ENCODE measurements at places on chromosomes 6 and 20. TPM values are rescaled to one million over a fixed set of nuclear protein-coding genes. Genes with fewer than 3 reads are reported as not detected.

The TSBP1 gene
- total RNA-seq = not detected

The HRH3 gene
- not detected for total RNA-seq

The TPMT gene
- 6.4 TPM for total RNA-seq

The BPIFA1 gene
- total RNA-seq = not detected

The SLC52A3 gene
- total RNA-seq = not detected

The SMOC2 gene
- not detected for total RNA-seq

The CRISP3 gene
- total RNA-seq = not detected

The RAB23 gene
- 1.4 TPM for total RNA-seq

The LAMA5 gene
- 0.49 TPM for total RNA-seq

The TM9SF4 gene
- 36.4 TPM for total RNA-seq

The GPR63 gene
- total RNA-seq = 1.9 TPM

The ENPP3 gene
- 0.33 TPM for total RNA-seq

The RBM24 gene
- not detected for total RNA-seq

The LY6G6C gene
- not detected for total RNA-seq

GRCh38 chr20:2528671-2529271, 7.6 kb upstream of the TMC2 start:
- DNase-seq = no peak

DNA sequence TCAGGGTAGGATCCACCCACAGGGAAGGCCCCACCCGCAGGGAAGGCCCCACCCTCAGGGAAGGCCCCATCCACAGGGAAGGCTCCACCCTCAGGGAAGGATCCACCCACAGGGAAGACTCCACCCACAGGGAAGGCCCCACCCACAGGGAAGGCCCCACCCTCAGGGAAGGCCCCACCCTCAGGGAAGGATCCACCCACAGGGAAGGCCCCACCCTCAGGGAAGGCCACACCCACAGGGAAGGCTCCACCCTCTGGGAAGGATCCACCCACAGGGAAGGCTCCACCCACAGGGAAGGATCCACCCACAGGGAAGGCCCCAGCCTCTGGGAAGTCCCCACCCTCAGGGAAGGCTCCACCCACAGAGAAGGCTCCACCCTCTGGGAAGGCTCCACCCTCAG, 40.5 kb downstream of the KCNQ2 start:
- DNase-seq = no peak

DNA sequence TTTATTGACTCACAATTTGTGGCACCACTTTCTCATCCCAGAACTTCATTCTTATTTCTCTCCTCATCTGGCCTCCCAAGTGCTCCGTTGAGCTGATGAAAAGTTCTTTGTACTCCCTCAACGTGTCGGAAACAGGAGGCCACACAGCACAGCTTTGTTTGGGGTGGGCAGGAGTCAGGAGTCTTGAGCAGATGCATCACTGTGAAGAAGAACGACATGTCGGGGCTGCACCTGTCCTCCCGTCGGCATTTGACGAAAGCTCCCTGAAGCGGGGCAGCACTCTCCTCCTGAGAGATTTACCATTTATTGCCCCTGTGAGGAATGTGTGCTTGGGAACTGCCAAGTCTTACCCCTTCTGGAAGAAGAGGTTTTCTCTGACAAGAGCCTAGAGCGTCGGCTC, 28.1 kb downstream of the TAF8 start:
- no peak for DNase-seq

DNA sequence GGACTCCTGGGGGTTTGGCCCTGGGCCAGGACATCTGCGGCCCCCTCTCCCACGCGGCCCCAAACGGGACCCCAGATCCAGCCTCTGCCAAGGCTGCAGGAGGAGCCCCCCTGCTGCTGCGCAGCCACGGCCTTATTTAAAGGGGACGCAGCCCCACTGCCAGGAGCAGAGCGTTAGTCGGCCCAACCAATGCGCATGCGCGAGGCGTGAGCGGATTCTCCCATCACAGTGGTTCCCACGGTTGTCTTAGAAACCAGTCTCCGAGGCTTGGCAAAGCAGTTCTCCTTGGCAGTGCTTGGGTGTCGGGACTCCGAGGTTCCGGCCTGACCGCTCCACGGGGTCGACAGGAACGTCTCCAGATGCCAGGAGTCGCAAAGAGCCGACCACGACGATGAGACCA, 288.3 kb upstream of the ZNF337 start:
- DNase-seq = peak; percentile 21

- no peak for DNase-seq
These were observed 74.3 kb upstream of the RCAN2 start for GRCh38 chr6:46565531-46565930.

DNA sequence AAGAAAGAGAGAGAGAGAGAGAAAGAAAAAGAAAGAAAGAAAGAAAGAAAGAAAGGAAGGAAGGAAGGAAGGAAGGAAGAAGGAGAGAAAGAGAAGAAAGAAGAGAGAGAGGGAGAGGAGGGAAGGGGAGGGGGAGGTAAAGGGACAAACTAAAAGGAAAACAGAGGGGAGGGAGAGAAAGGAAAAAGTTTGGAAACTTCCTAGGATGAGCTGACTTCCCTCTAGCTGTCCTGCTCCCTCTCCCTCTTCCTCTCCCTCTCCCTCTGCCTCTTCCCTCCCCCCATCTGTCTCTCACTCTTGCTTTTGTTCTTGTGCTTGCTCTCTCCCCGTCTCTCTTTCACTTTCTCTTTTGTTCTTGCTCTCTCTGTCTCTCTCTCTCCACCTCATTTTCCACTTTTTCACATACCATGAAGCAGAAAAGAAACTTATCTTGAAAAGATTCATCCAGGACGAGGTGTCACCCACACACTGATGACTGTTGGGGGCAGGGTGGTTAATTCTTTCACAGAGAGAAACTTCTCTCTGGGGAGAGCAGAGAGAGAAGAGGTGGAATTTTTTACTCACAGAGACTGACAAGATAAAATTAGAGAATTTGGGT, 56.4 kb upstream of the DUSP22 start:
- DNase-seq = peak; percentile 62

GRCh38 chr20:57679113-57679512, 30.7 kb downstream of the PMEPA1 start:
- no peak for DNase-seq

GRCh38 chr20:23007886-23008655, 27.0 kb upstream of the SSTR4 start:
- DNase-seq = no peak

DNA sequence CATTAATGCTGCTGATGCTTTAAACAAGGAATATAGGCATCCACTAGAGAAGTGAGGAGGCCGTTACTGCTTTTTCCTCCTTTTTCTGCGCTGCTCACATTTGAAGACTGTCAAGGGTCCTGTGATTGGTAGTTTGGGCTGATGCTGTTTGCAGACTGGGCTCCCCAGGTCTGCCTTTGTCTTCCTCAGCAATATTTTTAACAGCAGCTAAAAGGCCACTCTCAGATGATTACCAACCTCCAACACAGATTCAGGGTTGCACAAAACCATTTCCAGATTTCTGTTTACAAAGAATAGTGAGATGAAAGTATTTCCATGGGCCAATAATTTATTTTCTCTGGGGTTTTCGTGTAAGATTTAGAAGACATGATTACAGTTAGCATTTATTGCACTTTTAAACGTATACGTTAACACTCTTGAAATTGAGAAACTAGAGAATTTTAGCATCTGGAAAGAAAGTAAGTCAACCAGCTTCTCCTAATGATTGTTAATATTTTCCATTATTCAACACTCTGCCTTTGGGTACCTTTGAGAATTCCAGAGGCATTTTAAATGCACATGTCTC, 475.3 kb upstream of the SOX4 start:
- DNase-seq = no peak

DNA sequence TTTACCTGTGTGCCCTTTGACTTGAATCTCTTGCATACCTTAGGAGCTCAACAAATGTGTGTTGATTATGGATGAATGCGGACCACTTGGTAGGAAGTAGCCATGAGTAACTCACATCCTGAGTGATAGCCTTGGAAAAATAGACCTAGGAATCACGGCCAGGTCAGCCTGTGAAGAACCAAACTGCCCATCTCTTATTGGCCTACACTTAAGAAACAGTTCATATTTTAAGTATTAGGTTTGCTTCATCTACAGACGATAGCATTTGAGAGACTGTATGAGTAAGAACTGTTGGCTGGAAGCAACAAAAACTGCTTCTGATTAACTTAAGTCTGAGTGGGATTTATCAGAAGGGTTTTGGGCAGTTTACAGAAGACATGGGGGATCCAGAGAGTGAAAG, 320.1 kb upstream of the PRND start:
- no peak for DNase-seq

DNA sequence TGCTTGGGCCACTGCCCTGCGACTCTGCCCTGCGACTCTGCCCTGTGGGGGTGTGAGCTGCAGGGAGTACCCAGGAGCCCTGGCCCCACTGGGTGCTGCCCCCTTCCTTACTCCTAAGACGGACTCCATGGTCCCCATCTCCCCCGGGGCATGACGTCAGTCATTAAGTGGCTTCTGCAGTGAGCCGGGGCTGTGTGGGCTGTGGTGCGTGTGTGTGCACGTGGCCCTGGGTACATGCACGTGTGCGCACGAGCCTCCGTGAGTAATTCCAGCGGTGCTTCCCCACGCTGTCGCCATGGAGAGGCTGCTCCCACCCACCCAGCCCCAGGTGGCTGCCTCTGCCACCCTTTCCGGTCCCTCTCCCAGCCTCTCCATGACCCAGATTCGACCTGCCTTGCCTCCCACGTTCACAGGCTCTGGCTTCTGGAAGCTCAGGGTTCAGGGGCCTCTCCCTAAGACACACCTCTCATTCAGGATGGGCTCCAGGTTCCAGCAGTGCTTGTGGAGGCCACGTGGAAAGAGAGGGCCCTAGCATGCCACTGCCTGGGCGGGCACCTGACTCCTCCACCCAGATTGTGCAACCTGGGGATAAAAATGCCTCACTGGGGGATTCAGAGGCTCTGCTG, 88.3 kb downstream of the DLGAP4 start:
- no peak for DNase-seq

DNA sequence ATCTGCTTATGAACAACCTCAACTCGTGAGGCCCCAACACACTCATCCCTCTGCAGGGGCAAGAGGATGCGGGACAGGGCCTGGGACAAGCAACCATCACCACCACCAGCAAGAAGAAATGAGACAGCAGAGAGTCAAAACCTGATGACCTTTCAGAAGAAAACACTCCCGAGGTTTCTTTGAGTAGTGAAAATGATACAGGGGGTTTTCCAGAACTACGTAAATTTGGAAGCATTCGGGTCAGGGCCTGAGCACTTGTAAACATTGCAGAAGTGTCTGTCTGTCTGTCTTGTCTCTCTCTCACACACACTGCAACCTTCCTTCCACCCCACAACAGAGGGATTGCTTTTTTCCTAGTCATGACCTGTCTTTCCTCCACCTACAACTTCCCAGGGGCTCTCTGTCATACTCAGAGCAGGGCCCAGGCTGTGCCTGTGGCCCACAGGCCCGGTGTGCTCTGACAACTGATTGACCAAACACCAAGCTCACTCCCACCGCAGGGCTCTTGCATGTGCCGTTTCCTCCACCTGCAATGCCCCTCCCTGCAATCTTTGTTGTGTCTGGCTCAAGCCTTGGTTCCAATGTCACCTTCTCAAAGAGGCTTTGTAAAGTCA, 90.9 kb downstream of the BMP7 start:
- no peak for DNase-seq

- DNase-seq = no peak
These were observed 117.0 kb upstream of the OGFRL1 start for GRCh38 chr6:71171497-71172070.

GRCh38 chr6:35037664-35038038, 103.5 kb downstream of the TCP11 start:
- DNase-seq = no peak

DNA sequence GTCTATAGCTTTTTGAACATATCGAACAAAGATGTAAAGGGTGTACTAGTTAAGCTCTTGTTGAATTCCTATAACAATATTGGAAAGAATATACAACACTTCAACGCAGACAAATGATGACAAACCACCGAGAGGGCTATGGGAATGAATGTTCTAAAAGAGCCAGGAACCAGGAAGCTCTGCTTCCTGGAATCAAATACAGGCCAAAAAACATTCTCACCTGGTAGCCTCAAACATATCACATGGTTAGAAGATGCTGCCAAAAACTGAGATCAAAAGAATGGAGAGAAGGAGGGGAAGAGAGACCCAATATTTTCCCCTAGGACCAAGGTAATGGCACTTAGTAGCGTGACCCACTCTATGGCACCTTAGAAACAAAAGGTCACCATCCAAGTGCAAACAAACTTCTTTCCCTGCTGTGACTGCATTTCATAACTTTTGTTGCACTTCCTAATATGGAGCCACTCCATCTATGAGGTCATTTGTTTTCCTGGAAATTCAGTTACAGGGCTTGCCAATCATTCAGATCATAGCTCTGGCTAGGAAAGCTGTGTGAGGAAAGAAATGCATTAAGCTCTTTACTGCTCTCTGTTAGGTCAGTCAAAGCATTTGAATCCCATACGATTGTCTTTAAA, 199.2 kb upstream of the NT5E start:
- DNase-seq = no peak

DNA sequence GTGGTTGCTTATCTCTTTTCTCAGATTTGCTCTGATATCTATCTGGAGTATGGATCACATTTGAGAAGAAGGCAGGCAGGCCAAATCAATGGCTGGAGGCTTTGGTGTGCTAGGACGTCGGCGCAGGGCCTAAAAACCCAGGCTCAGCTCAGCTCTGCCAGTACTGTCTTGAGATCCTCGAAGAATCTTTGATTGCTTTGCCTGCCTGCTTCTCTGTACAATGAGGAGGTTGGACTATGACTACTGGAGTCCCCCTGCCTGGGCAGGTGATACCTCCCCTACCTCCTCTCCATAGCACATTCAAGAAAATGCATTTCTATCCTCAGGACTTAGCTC, 25.1 kb downstream of the KCNK5 start:
- no peak for DNase-seq

DNA sequence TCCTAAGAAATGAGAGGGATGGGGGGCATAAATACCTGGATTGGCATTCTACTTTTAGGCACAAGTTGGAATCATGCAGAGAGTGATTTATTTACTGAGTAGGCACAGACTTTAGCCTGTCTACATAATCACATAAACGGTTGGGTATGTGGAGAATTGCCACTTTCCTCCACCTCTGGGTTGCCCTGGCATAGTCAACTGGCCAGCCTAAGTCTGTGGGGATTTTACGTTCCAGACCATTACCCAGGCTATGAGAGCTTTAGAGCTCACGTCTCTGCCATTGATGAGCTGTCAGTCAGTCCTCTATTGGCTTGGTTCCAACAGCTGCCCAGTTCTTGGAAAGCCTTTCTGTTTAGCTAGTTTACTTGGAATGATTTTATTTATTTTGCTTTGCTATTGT, 5.0 kb upstream of the BHLHE23 start:
- no peak for DNase-seq

DNA sequence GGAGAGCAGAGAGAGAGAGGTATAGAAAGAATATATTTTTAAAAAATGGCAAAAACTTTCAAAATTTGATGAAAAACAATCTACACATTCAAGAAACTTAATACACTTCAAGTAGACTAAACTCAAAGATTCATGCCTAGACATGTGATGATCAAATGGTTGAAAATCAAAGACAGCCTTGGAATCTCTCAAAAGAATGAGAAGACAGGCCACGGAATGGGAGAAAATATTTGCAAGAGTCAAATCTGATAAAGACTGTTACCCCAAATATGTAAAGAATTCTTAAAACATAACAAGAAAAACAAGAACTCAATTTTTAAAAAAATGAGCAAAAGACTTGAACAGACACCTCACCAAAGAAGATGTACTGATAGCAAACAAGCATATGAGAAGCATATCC, 49.7 kb downstream of the THEMIS start:
- no peak for DNase-seq

- DNase-seq = no peak
These were observed 12.0 kb downstream of the CD83 start for GRCh38 chr6:14129575-14129974.
